ENCODE measurements at places on chromosomes 16 and 17. TPM values are rescaled to one million over a fixed set of nuclear protein-coding genes. Genes with fewer than 3 reads are reported as not detected.

Gene GNGT2
- total RNA-seq, result not detected

Gene ITGA2B
- 0.60 TPM for total RNA-seq

Gene SKAP1
- 11.9 TPM for total RNA-seq

Gene HOXB9
- 49.2 TPM for total RNA-seq

Gene OTOA
- 0.10 TPM for total RNA-seq

Gene TBX6
- total RNA-seq, result 0.15 TPM

Gene IL34
- total RNA-seq, result 0.60 TPM

Gene HEATR3
- total RNA-seq, result 21.5 TPM

Gene KCNG4
- total RNA-seq, result not detected

Gene TNP2
- total RNA-seq, result not detected
